ENCODE measurements at places on chromosomes 12 and 14.
A peak's percentile ranks its signal among the peaks of the same experiment; 100 is the strongest.

GRCh38 chr12:121628536-121628935 lies 2.2 kb downstream of the ORAI1 start:
- DNase-seq: no peak

DNA sequence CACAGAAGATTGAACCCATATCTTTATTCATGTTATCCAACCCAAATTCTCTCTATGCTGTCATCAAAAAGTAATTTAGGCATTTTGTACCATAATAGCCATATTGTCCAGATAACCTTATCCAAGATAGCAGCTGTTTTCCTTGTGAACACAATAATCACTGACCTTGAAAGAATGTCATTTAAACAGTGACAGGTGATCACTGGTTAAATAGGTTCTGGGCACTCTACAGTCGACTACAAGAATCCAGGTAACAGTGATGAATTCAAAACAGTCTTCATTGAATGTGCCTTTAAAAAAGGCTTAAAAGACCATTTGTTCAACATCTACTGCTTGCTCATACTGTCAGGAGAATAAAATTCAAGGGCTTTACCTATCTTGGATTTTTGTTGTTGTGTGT lies 4.6 kb upstream of the SPX start:
- no peak for DNase-seq

DNA sequence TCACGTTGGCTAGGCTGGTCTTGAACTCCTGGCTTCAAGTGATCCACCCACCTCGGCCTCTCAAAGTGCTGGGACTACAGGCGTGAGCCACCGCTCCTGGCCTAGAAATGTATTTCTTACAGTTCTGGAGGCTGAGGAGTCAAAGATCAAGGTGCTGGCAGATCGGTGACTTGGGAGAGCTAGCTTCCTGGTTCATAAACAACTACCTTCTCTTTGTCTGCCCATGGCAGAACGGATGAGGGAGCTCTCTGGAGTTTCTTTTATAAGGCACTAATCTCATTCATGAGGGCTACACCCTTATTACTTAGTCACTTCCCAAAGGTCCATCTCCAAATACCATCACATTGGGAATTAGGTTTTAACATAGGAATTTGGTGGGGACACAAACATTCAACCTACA lies 38.9 kb downstream of the SLC17A8 start:
- DNase-seq: no peak

DNA sequence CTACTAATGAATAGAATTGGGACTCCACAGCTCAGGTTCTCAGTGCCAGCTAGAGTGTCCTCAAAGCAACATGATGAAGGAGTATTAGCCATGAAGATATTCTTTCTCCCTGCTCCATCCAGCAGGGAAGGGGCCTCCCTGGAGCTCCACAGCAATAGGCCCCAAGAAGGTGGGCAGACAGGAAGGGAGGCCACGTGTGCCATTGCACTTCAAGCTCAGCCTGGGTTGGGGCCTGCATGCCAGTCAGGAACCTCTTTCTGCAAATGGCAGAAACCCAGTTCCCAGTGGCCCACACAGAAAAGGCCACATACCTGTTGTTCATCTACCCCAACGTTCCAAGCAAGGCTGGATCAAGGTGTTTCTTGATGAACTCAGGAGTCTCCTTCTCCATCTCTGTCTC lies 357.5 kb upstream of the SFSWAP start:
- no peak for DNase-seq

DNA sequence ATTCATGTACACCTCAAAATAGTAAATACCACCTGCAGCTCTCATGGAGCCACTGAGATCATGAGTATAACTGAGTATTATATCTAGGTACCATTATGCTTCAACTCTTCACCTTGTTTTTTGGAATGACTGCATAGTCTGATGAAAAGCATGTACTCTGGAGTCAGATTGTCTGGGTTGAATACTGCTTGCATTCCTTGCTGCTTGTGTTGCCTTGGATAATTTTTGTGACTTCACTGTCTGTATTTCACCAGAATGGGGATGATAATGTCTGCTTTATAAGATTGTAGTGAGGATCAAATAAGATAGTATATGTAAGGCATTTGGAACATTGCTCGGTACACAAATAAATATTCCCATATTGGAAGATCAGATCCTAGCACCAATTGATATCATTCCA lies 54.2 kb downstream of the SUSD6 start:
- no peak for DNase-seq

DNA sequence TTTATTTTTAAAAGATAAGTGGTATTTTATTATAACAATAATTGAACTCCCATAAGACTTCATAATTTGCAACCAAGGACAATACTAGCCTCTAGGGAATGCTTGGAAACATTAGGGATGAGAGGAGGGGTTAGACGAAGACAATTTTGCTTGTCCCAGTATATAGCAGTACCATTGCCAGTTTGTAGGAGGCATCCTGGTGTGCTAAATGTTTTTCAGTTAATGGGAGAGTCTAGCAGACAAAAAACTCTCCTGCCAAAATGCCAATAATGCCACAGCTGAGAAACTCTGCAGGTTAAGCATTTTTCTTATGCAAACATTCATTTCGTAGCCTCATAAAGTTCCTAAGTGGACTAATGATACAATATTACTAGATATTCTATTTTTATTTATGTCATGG lies 38.1 kb downstream of the RASSF9 start:
- DNase-seq: no peak

GRCh38 chr12:24996102-24996797 lies 47.3 kb upstream of the BCAT1 start:
- no peak for DNase-seq

DNA sequence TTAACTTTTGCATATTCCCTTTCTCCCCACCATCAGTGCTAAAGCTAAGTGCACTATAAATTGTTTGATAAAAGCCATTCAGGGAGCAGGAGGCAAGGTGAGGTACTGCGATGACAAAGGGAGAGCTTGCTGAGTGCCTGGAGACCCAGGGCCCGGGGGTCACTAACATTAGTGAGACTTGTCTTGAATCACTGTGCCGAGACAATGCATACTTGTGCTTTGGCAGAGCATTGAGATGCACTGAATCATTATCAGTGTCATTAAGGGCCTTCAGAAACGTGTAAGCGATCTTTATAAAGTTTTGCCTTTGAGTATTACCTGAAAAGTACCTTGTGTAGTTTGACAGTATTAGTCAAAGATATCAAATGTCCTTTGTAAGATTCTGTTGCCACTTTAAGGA lies 447.5 kb downstream of the PCNX1 start:
- peak; percentile 63 for DNase-seq

- peak; percentile 66 for DNase-seq
Observed at GRCh38 chr12:116276652-116277466, 634 bp downstream of the MED13L start.

DNA sequence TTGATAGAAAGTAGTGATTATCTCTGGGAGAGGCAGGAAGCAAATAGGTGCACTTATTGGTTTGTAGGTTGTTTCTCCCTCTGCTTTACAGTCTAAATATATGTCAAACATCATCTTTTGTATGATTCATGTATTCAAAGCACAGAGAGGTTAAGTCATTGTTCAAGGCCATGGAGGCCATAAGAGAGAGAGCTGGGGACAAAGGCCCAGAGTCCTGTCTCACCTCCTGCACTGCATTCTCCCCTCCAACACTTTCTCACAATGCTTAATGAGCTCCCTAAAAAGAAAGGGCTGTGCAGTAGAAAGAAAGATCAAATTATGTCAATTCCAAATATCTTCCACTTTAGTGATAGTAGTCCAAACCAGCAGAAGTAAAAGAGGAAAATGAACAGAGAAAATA lies 180.4 kb upstream of the DIO3 start:
- DNase-seq: no peak

DNA sequence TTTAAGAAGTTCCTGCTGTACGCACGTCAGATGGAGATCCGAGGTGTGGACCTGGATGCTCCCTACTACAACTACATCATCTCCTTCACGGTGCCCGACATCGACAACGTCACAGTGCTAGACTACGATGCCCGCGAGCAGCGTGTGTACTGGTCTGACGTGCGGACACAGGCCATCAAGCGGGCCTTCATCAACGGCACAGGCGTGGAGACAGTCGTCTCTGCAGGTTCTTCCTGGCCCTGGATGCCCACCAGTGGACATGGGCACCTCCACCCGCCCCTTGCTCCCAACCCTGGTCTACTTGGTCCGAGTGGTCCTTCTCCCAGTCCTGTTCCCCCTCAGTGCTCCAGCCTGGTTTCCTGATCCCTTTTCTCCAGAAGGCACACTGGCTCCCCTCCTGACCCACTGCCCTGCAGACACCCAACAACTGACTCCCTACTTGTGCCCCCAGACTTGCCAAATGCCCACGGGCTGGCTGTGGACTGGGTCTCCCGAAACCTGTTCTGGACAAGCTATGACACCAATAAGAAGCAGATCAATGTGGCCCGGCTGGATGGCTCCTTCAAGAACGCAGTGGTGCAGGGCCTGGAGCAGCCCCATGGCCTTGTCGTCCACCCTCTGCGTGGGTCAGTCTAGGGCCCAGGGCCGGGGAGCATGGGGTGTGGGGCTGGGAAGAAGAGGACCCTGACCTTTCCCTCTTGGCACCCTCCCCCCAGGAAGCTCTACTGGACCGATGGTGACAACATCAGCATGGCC lies 32.1 kb upstream of the LRP1-AS start:
- DNase-seq: no peak

- no peak for DNase-seq
Observed at GRCh38 chr14:20607617-20608016, 16.4 kb upstream of the RNASE12 start.

DNA sequence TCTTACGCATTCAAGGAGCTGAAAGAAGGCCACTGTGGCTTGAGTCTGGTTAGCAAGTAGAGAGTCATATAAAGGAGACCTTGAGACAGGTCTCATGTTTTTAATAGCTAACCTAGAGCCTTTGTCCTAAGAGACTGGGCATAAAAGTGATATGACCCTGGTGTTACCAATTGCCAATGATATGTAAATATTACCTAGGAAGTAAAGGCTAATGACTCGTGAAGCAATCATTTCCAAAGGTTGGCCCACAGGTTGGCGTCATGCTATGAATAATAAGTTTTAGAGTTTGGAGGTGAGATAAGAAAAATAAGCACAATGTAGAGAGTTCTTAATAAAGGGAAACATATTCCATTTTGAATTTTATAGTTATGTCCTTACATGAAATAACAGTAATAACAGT lies 116.6 kb upstream of the PLEKHA5 start:
- DNase-seq: no peak

DNA sequence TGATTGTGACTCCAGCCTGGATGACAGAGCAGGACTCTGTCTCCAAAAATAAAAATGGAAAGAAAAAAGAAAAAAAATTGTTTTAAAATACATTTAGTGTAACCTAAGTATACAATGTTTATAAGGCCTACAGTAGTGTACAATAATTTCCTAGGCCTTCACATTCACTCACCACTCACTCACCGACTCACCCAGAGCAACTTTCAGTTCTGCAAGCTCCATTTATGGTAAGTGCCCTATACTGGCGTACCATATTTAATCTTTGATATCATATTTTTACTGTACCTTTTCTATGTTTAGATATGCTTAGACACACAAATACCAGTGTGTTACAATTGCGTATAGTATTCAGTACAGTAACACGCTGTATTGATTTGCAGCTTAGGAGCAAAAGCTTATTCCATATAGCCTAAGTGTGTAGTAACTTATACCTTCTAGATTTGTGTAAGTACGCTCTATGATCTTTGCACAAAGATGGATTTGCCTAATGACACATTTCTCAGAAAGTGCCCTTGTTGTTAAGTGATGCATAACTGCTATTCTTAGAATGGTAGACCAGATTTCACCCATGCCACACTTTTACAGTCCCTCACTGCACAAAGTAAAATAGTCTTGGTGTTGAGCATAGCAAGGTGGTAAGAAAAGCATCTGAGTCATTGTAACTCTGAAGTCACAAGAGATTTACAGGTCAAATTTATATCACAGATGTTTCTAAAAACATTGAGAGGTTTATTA lies 151.9 kb downstream of the LRRK2 start:
- DNase-seq: no peak

GRCh38 chr14:79658221-79658620 lies 553.1 kb downstream of the DIO2 start:
- no peak for DNase-seq

- DNase-seq: no peak
Observed at GRCh38 chr14:71107921-71108320, 200.7 kb downstream of the PCNX1 start.

- DNase-seq: no peak
Observed at GRCh38 chr14:79961197-79961596, 250.1 kb downstream of the DIO2 start.

DNA sequence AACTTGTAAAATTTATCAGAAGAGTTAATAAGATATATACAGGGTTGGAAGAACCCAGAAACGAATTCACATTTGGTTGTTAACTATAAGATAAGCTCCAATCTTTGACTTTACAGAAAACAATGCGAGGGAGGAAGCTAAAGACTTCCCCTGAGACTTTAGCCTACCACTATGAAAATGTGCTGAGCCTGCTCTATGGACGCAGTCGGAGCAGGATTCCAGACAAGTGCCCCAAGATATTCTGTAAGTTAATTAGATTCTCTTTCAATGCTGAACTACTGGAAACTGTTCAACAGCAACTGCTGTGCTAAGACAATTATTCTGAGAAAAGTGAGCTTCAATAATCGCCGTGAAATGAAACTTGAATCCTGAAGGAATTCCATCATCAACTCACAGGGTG lies 8.3 kb upstream of the LRRC10 start:
- peak; percentile 49 for DNase-seq

DNA sequence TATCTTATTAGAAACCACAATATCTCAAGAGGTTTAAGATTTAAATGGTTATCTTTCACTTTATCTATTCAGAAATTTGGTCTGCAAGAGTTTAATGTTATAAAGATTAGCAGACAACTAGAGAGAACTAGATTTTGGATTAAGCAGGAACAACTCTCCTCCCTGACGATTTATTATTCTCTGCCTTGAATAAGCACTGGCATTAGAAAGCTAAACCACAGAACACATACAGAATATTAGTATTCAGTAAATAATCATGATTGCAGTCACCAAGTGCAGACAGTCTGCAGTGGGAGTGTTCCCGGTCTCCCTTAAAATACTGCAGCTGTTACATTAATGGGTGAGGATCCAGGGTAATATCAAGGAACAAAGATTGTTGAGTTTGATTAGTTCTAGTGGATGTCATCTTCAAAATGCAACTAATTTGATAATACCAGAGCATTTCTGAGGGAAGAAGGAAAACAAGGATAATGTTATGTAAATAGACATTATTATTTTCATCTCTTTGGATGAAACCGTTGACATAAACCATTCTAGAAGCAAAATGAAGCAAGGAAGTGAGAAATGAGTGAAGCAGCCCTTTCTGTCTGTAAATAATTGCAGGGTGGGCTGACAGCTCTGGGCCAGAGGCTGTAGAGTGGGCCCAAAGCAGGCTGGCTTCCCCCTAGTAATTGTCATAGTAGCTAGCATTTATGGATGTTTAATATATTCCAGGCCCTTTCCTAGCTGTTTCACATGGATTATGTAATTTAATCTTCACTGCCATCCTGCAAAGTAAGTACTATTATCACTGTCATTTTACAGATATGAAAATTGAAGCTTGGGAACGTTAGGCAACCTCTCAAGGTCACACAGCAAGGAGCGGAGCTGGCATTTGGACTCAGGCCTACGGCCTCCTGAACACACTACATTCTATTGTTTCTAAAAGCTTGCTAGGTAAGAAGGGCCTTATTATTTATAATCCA lies 79.4 kb downstream of the DYRK2 start:
- DNase-seq: no peak

GRCh38 chr14:100540926-100541620 lies 46.1 kb downstream of the BEGAIN start:
- no peak for DNase-seq

GRCh38 chr12:1651946-1652345 lies 22.9 kb downstream of the WNT5B start:
- DNase-seq: no peak

GRCh38 chr12:51465491-51465890 lies 40.9 kb downstream of the SLC4A8 start:
- no peak for DNase-seq

All from cardiac fibroblast (primary cell).